ENCODE measurements at places on chromosomes 5 and 9. TPM values are rescaled to one million over a fixed set of nuclear protein-coding genes. Genes with fewer than 3 reads are reported as not detected.

IL4 gene
- total RNA-seq = not detected

MRPL22 gene
- total RNA-seq = 62.6 TPM

LNPEP gene
- total RNA-seq = 29.1 TPM

FAM78A gene
- total RNA-seq = 3.7 TPM

ENHO gene
- total RNA-seq = 0.07 TPM

PRRX2 gene
- total RNA-seq = not detected

All from pulmonary artery endothelial cell (primary cell).